T-cell (primary cell): ENCODE measurements at places on chromosomes 5 and 9.

- H3K4me3 ChIP-seq: peak overlapping the region; percentile 75
- H3K36me3 ChIP-seq: peaks cover 3% of the 10 kb centered on the region
- DNase-seq: no peak
- H3K4me1 ChIP-seq: peaks cover 18% of the 10 kb centered on the region
Measured at GRCh38 chr9:32384002-32384363, 460 bp upstream of the ACO1 start.

- DNase-seq: no peak
- H3K36me3 ChIP-seq: no peaks in the 10 kb centered on the region
Measured at GRCh38 chr5:124733329-124733650, 13.1 kb downstream of the ZNF608 start.

DNA sequence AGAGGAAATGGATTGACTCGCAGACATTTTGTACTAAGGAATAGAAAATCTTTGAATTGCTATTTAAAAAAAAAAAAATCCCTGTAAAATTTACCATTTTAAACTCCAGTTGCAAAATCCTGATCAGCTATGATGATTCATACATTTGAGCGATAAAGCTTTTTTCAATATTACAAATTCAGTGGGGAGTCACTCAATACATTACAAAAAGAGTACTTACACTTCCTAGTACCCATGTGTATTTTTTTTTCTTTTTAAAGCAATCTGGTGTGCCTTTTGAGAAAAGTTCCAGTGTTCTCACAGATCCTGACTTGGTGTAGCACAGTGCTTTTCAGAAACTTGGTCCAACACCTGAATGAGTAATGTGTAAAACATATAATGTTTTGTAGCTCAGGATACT lies 54.3 kb downstream of the PIK3R1 start:
- H3K27ac ChIP-seq: peak overlapping the region; percentile 57
- DNase-seq: no peak
- peaks cover 41% of the 10 kb centered on the region for H3K4me1 ChIP-seq
- H3K4me3 ChIP-seq: no peak overlapping the region
- no peaks in the 10 kb centered on the region for H3K27me3 ChIP-seq
- peaks cover 17% of the 10 kb centered on the region for H3K36me3 ChIP-seq

DNA sequence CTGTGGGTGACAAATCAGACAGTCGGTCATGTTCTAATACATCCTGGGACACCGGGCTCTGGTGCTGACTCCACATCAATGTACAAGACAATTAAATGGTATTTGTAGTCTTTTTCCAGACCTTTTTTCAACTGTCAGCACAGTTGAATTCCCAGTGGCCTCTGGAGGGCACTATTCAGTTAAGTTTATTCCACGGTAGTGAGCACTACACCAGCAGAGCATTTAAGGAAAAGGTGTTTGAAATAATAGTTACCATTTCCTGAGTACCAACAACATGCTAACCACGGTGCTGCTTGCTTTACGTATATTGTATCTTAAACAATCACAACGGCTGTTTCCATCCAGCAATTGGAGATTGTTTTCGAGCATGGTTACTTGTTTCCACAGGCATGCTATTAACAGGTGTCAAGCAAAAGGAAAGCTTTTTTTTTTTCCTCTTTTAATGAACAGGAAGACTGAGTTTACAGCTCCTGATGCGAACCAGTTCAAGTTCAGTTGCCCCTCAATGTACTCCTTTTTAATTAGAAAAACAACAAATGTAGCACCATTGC lies 186.7 kb downstream of the PDZD2 start:
- DNase-seq: peak; percentile 40
- H3K36me3 ChIP-seq: no peaks in the 10 kb centered on the region
- no peak overlapping the region for H3K27ac ChIP-seq
- no peaks in the 10 kb centered on the region for H3K27me3 ChIP-seq

GRCh38 chr5:116664988-116665387 lies 90.4 kb upstream of the SEMA6A start:
- H3K4me3 ChIP-seq: no peak overlapping the region
- no peak for DNase-seq

- no peaks in the 10 kb centered on the region for H3K4me1 ChIP-seq
- no peak overlapping the region for H3K4me3 ChIP-seq
- no peak overlapping the region for H3K27ac ChIP-seq
- H3K27me3 ChIP-seq: peaks cover 11% of the 10 kb centered on the region
- DNase-seq: no peak
Measured at GRCh38 chr9:115275753-115276152, 157.8 kb upstream of the TNC start.

DNA sequence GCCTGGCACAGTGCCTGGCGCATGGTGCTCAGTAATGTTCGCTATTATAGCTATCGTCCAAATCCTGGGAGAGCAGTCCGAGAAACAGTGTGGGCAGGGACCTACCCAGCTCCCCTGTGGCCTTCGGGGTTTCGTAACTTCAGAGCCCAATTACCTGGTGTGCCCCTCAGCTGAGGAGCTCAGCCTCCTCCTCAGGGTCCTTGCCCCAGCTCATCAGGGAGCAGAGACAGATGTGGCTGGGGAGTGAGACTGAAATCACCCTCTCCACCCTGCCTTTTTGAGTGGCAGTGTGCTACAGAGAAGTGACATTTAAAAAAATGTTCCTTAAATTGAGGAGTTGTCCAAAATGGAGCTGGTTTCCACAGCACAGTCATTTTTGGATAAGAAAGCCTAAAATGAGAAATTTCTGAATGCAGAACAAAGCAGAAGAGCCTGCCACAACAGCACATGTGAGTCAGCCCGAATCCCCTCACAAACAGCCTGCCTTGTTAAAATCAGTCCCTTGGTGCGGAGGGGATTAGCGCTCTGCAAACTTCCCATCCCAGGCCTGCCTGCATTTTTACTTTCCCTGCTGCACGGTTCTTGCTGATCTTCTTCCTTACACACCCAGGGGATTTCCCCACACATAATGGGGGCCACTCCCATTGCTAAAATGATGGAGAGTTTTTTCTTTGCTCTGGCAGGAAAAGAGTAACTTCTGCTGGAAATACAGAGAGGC lies 78.1 kb upstream of the PITX1 start:
- H3K36me3 ChIP-seq: no peaks in the 10 kb centered on the region
